ENCODE measurements at places on chromosomes 16 and 17. TPM values are rescaled to one million over a fixed set of nuclear protein-coding genes. Genes with fewer than 3 reads are reported as not detected.
A peak's percentile ranks its signal among the peaks of the same experiment; 100 is the strongest.

Gene CD7
- total RNA-seq, result 3.0 TPM

Gene DUSP3
- 117 TPM for total RNA-seq

Gene TPSD1
- not detected for total RNA-seq

Gene ASPA
- total RNA-seq, result 2.2 TPM

Gene RGS11
- 5.7 TPM for total RNA-seq

DNA sequence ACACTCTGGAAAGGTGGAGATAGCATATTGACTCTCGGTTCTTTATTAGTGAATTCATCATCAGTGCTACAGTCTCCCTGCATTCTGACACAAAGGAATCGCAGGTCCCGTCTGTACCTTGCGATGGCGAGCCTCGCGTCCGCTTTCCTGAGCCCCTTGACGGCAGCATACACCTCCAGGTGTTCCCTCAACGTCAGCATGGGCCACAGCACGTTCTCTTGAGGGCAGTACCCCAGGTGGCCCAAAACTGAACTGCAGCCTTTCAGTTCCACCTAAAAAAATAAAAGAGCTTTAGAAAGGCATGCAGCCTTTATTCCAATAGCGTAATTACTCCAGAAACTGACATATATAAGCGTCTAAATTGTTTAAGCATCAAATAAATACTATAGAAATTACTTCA is 24.2 kb upstream of the ABCA9 start:
- no peaks in the 10 kb centered on the region for H3K27me3 ChIP-seq
- DNase-seq, result no peak
- H3K4me1 ChIP-seq, result no peaks in the 10 kb centered on the region
- no peak overlapping the region for H3K27ac ChIP-seq

- H3K4me3 ChIP-seq, result no peak overlapping the region
- no peak for DNase-seq
- H3K27me3 ChIP-seq, result no peaks in the 10 kb centered on the region
- no peaks in the 10 kb centered on the region for H3K4me1 ChIP-seq
Measured at GRCh38 chr17:16889088-16889465, 82.8 kb downstream of the TNFRSF13B start.

DNA sequence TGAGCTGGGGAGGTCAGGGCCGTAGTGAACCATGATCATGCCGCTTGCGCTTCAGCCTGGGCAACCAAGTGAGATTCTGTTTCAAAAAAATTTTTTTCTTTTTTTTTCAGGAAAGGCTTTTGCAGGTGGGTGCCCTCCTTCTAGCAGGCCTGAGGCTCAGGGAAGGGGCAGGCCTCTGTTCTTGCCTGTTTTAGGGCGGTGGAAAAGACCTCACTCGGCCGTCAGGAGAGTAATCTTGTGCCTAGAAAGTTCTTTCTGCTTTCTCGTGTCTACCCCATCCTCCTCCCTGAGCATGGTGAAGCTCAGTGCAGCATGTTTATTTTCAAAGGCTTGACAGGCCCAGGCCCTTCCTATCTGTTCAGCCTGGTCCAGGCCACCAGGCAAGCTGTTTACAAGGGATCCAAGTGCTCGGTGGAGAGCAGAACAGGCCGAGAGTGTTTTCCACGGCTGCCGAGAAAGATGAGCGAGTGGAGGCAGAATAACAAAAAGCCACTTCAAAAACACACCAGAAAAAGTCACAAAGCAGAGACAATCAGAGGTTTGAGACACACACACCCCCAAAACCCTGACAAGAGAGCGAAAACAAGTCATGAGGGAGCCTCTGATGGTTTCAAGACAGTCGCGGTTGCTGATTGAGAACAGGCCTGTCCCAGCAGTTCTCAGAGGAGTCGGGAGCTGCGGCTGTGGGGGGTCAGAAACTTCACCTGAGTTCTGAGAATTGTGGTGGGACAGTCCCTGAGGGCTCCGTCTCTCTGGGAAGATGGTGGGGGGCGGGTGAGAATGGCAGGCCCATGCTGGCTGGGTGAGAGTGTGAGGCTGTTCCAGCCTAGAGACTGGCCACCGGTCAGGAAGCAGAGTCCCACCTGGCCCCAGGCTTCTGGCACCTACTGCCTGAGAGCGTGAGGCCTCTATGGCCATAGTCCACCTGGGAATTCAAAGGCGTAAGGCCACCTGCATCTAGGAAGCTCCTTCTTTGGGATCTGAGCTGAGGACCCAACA is 37.5 kb upstream of the CCR7 start:
- no peaks in the 10 kb centered on the region for H3K36me3 ChIP-seq
- no peak for DNase-seq
- H3K27ac ChIP-seq, result no peak overlapping the region
- H3K4me1 ChIP-seq, result no peaks in the 10 kb centered on the region
- no peaks in the 10 kb centered on the region for H3K27me3 ChIP-seq

- H3K4me1 ChIP-seq, result no peaks in the 10 kb centered on the region
- no peaks in the 10 kb centered on the region for H3K36me3 ChIP-seq
Measured at GRCh38 chr16:88512728-88513696, 57.2 kb upstream of the ZC3H18 start.

- H3K4me1 ChIP-seq, result no peaks in the 10 kb centered on the region
- no peak overlapping the region for H3K4me3 ChIP-seq
- peak overlapping the region; percentile 23 for H3K27ac ChIP-seq
- no peaks in the 10 kb centered on the region for H3K36me3 ChIP-seq
- no peak for DNase-seq
Measured at GRCh38 chr16:79419148-79419547, 181.4 kb downstream of the MAF start.

GRCh38 chr16:89167425-89167941 is 4.1 kb upstream of the CDH15 start:
- peaks cover 6% of the 10 kb centered on the region for H3K4me1 ChIP-seq
- no peaks in the 10 kb centered on the region for H3K36me3 ChIP-seq
- peaks cover 9% of the 10 kb centered on the region for H3K27me3 ChIP-seq
- no peak overlapping the region for H3K27ac ChIP-seq
- H3K4me3 ChIP-seq, result no peak overlapping the region

GRCh38 chr17:52696362-52696761 is 537.8 kb upstream of the CA10 start:
- H3K27ac ChIP-seq, result no peak overlapping the region
- H3K27me3 ChIP-seq, result no peaks in the 10 kb centered on the region
- H3K36me3 ChIP-seq, result no peaks in the 10 kb centered on the region
- no peak overlapping the region for H3K4me3 ChIP-seq
- no peak for DNase-seq

GRCh38 chr17:45127548-45128300 is 4.6 kb downstream of the PLCD3 start:
- peaks cover 54% of the 10 kb centered on the region for H3K4me1 ChIP-seq
- peak overlapping the region; percentile 87 for H3K27ac ChIP-seq
- no peaks in the 10 kb centered on the region for H3K36me3 ChIP-seq
- no peak overlapping the region for H3K4me3 ChIP-seq

DNA sequence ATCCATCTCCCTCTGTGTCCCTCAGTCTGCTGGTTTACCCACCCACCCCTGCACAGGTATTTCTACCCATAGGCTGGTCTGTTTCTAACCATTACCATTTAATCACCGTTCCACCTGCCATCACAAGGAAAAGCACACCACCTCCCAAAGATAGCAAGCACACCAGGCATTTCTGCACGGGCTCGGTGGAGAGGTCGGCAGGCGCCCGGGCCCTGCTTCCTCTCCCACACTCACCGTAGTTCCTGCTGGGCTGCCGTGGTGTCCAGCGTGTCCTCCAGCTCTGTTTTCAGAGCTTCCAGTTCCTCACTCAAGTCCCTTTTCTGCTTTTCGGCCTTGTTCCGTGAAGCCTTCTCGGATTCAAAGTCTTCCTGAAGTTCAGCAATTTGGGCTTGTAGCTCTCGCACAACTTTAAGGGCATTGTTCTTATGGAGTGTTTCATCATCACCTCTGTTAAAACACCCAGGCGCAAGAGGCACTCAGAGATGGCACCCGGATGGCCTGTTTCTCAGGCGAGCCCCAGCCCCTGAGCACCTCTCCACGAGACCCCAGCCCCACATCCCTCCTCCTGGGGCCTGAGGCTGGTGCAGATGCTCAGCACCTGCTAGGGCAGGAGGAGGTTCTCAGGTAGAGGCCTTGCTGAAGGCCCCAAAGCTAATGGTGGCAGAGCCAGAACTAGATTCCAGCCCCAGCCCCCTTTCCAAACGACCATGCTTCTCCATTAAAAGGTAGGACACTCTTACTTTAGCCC is 69.0 kb downstream of the NDEL1 start:
- DNase-seq, result no peak
- no peaks in the 10 kb centered on the region for H3K27me3 ChIP-seq
- no peak overlapping the region for H3K4me3 ChIP-seq
- peaks cover 21% of the 10 kb centered on the region for H3K36me3 ChIP-seq

GRCh38 chr17:55420067-55420775 is 1.4 kb downstream of the MMD start:
- peak overlapping the region; percentile 67 for H3K4me3 ChIP-seq
- H3K36me3 ChIP-seq, result no peaks in the 10 kb centered on the region
- DNase-seq, result no peak
- H3K27me3 ChIP-seq, result peaks cover 3% of the 10 kb centered on the region
- peaks cover 16% of the 10 kb centered on the region for H3K4me1 ChIP-seq

GRCh38 chr17:76013377-76013932 is 12.8 kb downstream of the CDK3 start:
- no peaks in the 10 kb centered on the region for H3K27me3 ChIP-seq
- H3K27ac ChIP-seq, result no peak overlapping the region
- no peaks in the 10 kb centered on the region for H3K36me3 ChIP-seq
- H3K4me1 ChIP-seq, result no peaks in the 10 kb centered on the region

DNA sequence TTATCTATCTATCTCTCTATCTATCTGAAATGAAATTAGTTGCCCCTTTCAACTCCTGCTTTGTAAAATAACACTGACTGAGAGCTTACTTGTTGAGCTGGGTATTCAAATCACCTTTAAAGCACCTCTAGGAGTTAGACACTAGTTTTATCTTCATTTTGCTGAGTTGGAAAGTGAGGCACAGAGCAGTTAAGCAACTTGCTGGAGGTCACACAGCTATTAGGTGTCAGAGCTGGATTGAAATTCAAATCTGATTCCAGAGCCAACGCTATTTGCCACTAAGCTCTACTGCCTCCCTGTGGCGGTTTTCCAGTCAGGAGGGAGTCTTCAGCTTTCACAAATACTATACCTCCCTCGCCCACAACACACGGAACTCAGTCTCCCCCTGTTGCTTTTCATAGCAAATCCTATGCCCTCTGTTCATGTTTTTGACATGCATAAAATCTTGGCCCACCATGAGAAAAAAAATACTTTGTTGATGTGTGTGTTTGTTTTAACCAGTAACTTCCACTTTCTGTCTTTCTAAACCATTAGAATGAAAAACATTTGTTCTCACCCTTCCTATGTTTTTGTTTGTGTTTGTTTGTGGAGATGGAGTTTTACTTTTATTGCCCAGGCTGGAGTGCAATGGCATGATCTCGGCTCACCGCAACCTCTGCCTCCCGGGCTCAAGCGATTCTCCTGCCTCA is 74.8 kb upstream of the SMURF2 start:
- no peaks in the 10 kb centered on the region for H3K36me3 ChIP-seq
- H3K27ac ChIP-seq, result no peak overlapping the region
- peak; percentile 43 for DNase-seq
- H3K27me3 ChIP-seq, result no peaks in the 10 kb centered on the region
- peaks cover 4% of the 10 kb centered on the region for H3K4me1 ChIP-seq

GRCh38 chr16:81143921-81144471 is 47.8 kb upstream of the GCSH start:
- no peak overlapping the region for H3K27ac ChIP-seq
- H3K27me3 ChIP-seq, result peaks cover 4% of the 10 kb centered on the region
- no peaks in the 10 kb centered on the region for H3K4me1 ChIP-seq
- DNase-seq, result no peak
- H3K36me3 ChIP-seq, result no peaks in the 10 kb centered on the region

- no peaks in the 10 kb centered on the region for H3K4me1 ChIP-seq
- H3K36me3 ChIP-seq, result peaks cover 83% of the 10 kb centered on the region
- H3K27me3 ChIP-seq, result no peaks in the 10 kb centered on the region
- no peak overlapping the region for H3K27ac ChIP-seq
- no peak for DNase-seq
Measured at GRCh38 chr17:78079253-78079652, 49.3 kb downstream of the TMC6 start.

DNA sequence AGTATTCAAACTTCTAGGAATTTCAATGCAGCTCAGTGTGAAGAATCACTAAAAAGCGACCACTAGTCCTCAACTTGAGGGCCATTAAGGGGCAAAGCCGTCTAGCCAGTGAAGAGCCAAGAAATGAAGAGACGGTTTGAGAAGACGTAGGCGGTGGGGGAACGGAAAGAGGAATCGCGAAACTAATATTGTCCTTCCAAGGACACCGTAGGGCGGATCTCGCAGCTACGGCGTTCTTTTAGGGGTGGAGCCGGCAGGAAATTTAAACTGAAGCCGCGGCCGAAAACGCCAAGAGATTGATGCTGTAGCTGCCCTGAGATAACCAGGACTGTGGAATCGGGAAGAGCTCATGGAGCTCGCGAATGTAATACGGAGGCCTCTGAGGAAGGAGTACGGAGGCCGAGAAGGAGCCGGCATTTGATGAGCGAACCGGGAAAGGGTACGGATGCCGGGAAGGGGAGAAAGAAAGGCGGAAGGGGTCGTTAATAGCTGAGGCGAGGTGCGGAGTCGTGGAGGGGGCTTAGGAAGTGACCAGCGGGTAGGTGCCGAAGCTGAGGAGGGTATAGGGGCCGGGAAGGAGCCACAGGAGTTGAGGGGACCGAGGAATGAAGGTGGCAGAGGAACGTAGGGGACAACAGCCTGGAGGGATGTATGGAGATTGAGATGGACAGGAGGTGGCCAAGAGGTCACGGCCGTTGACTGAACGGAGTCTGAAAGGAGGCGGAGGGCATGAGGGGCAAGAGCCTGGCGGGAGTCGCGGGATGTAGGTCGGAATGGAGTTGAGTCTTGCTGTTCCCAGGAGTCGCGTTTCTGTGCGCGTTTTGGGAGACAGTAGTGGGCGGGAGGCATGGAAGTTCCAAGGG is at the start of gene DBF4B:
DBF4B (plus strand) TSS at position 265 of the 863 bp plus-strand sequence; CDS start at position 421, 156 bp downstream.
- H3K4me3 ChIP-seq, result peak within 1 kb of the TSS; percentile 68
- no peaks in the 10 kb centered on the region for H3K27me3 ChIP-seq
- H3K4me1 ChIP-seq, result peaks cover 12% of the 10 kb centered on the region
- H3K27ac ChIP-seq, result no peak within 1 kb of the TSS

- H3K36me3 ChIP-seq, result no peaks in the 10 kb centered on the region
- H3K4me1 ChIP-seq, result no peaks in the 10 kb centered on the region
- H3K27ac ChIP-seq, result no peak overlapping the region
- H3K4me3 ChIP-seq, result no peak overlapping the region
- no peak for DNase-seq
Measured at GRCh38 chr16:1325673-1326371, 7.6 kb upstream of the BAIAP3 start.

- H3K27ac ChIP-seq, result no peak overlapping the region
- no peaks in the 10 kb centered on the region for H3K36me3 ChIP-seq
- H3K27me3 ChIP-seq, result no peaks in the 10 kb centered on the region
- no peaks in the 10 kb centered on the region for H3K4me1 ChIP-seq
Measured at GRCh38 chr17:82082456-82082855, 15.6 kb downstream of the FASN start.
